Right renal cortex interstitium (tissue), 3 donors: ENCODE measurements at places on chromosomes 3 and 15.

- DNase-seq: no peak
Measured at GRCh38 chr3:174957081-174957480, 97.9 kb downstream of the NAALADL2 start.

GRCh38 chr3:102006812-102007485 lies 157.6 kb downstream of the NFKBIZ start:
- no peak for DNase-seq

- no peak for DNase-seq
Measured at GRCh38 chr3:69710153-69710977, 28.9 kb upstream of the MITF start.

DNA sequence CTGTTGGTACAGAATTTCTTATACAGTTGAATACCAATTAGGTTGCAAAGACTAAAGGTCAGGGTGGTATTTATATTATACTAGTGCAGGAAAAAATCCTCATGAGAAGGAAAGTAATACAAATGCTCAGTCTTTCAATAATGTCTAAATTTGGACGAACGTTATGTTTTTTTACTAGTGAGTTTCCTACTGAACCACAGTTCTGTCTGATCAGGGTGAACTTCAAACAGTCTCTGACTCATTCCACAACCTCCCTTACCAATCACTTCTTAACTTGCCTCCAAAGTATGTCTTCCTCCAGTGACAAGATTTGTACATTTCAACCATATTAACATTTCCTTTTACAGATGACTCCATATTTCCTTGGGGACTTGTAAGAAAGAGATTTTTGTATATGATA lies 3.4 kb downstream of the TMEM212 start:
- DNase-seq: no peak

- no peak for DNase-seq
Measured at GRCh38 chr15:63605816-63606215, 8.6 kb downstream of the FBXL22 start.

DNA sequence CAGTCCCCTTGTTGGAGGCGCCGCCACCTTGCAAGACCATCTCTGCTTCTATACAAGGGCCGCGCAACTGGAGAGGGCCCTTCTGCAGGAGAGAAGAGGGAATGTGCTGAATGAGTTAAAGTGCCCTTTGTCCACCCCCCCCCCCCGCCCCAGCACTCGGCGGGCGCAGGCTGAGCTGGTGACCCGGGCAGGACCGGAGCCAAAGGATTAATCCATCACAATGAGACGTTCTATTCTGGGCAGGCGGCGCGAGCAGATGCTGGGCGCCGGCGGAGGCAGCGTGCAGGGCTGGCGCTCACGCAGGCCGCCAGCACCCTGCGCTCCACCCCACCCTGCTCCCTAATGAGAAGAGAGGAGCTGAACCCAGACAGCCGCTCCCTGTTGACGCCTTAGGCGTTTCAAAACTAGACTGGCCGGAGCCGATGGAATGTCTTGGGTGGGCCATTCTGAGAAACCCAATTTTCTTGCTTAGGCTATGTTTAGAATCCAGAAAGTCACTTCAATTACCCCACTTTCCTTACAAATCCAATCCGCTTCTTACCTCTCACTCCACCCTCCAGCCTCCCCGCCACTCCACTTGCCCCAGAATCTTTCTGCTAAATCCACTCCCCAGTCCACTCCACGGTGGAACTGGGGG lies 32.9 kb downstream of the GJD2 start:
- no peak for DNase-seq

DNA sequence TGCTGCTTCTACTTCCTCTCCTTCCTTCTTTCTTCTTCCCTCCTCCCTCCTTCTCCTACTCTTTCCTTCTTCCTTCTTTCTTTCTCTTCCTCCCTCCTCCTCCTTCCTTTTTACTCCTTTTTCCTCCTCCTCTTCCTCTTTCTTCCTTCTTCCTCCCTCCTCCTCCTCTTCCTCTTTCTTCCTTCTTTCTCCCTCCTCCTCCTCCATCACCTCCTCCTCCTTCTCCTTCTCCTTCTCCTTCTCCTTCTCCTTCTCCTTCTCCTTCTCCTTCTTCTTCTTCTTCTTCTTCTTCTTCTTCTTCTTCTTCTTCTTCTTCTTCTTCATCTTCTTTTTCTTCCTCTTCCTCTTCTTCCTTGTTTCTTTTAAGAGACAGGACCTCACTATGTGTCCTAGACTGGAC lies 224.0 kb downstream of the NR2F2 start:
- DNase-seq: no peak

DNA sequence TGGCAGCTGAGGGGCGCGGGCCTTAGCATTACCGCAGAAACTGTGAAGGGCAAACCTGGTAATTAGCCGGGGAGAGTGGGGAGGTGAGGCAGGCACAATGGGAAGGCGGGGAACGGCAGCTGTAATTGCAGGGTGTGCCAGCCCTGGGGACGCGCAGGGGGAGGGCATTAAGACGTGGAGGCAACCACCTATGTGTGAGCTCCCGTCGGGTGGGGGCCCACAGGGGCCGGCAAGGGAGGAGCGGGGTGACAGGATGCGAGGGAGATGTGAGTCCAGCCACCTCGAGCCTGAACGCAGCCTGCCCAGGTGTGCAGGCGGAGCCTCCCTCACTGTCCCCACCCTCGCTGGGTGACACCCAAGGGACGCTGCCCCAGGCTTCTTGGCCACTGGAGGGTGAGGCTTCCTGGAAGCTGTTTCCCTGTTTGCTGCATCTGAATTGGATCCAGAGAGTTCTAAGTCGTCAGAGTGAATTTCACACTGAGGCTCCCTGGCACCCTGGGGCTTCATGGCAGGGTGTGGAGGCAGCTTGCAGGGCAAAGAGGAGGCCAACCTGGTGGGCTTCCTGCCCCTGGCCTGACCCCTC lies 130.6 kb upstream of the MEF2A start:
- no peak for DNase-seq

- no peak for DNase-seq
Measured at GRCh38 chr15:101303408-101303807, 8.4 kb upstream of the SNRPA1 start.

GRCh38 chr3:24513463-24513862 lies 18.8 kb upstream of the THRB start:
- DNase-seq: no peak

DNA sequence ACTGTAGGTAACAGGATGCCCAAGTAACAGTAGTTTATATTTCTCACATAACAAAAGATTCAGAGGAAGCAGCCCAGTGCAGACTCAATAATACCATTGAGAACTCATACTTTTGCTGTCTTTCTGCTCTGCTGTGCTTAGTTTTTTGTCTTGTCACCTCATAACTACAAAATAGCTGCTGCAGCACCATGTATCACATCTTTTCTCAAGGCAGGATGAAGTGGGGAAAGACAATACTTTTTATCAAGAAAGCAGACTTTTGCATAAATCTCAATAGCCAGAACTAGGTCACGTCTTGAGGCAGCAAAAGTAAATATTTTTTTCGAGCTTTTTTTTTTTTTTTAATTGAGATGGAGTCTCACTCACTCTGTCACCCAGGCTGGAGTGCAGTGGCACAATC lies 39.6 kb upstream of the SYN2 start:
- DNase-seq: no peak

DNA sequence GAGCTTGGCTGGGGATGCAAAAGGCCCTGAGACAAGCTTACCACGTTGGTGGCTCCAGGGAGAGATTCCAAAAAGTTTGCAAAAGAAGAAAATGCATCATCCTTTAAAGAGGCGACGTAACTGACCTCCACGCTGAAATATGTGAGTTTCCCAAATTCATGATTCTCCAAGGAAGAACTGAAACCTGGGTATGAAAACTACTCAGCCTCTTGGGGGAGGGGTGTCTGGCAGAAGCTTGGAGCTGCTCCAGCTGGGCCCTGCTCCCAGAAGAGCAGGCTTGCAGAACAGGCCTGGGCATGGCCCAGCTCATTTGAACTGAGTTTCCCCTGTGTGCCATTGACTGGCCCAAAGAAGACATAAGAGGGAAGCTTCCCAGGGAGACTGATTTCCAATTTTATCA lies 20.5 kb downstream of the CPN2 start:
- DNase-seq: no peak

GRCh38 chr3:31754575-31755278 lies 222.0 kb downstream of the STT3B start:
- no peak for DNase-seq

- DNase-seq: no peak
Measured at GRCh38 chr3:128740621-128741020, 14.6 kb downstream of the RAB7A start.

DNA sequence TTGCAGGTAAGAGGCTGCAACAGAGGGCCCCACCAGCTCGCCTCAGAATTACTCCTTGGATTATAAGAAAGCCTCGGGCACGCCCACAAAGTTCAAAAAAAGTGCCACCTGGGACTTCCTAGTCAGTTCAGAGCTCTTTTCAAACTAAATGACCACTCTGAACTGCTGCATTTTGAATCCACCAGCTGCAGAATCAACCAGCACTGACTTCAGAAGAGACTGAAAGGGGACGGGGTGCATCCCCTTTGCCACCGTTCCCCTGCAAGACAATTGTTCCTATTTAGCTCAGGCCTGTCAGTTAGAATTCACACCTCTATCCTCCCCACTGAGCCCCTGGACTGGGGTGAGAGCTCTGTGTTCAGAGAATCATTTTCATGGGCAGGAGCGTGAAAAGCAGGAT lies 181.4 kb upstream of the GADL1 start:
- DNase-seq: no peak

GRCh38 chr3:184610245-184610871 lies 48.8 kb downstream of the EPHB3 start:
- DNase-seq: no peak

- DNase-seq: no peak
Measured at GRCh38 chr3:194364652-194365434, 4.7 kb downstream of the LRRC15 start.

- DNase-seq: no peak
Measured at GRCh38 chr15:87682527-87682926, 574.0 kb downstream of the NTRK3 start.

DNA sequence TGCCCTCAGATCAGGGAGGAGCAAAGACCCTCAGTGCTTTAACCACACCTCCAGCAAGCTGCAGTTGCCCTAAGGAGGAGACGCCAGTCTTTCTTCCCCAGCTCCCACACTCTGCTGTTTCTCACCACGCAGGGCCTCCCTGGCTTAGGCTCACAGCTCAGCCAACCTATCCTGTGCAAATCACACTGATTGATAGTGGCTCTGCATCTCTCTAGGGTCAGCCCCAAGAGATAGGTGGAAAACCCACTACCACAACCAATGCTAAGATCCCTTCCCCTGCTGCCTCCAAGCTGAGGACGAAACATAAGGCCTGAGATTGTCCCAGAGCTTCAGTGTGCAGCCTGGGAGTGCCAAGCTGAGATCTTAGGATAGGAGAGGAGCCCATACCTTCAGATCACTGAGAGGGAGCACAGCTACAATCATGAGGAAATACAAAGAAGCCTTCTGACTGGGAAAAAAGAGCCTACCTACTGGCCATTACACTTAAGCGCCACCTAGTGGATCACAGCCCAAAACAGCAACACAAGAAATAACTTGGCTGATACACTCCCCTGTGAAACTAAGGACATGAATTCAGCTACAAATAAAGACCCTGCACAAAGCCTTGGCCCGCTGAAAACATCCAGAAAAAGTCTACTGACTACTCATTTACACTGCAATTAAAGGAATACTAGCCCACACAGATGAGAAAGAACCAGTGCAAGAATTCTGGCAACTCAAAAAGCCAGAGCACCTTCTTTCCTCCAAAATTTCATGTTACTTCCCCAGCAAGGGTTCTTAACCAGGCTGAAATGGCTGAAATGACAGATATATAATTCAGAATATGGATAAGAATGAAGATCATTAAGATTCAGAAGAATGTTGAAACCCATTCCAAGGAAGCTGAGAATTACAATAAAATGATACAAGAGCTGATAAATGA lies 271.5 kb upstream of the DCBLD2 start:
- peak; percentile 19 for DNase-seq

DNA sequence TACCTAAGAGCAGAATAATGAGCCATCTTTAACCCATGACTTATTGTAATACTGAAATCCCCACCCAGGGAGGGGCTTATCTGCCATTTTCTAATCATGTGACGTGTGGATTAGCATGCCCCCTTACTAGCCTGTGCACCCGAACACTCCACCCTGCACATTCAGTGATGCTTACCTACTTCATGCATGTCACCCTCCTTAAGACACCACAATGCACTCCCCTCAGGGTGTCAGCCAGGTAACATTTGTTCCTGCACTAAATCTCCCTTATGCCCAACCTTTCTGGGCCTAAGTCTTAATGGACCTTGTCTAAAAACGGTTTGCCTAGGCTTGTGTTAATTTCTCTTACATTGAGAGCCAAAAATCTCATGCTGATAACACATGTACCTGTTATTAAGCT lies 336.6 kb downstream of the OCA2 start:
- DNase-seq: no peak

GRCh38 chr15:68991723-68992122 lies 22.8 kb upstream of the NOX5 start:
- DNase-seq: peak; percentile 21

DNA sequence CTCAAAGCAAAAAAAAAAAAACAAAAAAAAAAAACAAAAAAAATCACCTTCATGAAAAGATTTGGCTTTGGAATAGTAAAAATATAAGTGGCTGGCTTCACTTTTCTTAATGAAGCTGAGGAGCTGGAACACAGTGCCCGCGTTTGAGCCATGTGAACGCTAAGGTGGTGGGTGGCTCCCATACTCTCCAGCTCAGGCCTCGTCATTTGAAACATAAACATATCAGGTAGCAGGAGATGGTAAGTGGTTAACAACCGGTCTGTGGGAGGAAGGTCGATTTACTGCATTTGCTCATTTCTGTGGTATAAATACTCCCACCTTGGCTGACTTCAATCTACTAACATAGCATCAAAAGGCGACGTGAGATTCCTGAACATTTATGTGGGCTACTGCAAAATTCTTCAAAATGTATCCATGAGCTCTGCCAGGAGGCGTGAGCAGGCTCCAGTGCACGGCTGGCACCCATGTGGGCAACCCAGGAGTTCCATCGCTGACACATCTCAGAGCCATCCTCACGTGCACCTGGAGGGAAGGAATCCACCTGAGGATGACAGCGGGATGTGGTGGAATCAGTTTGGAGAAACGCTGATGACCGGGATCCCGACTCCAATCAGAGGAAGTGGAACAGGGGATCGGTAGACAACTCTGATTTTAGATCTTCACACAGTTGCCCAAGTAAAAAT lies 157.6 kb downstream of the ATP10A start:
- peak; percentile 31 for DNase-seq

DNA sequence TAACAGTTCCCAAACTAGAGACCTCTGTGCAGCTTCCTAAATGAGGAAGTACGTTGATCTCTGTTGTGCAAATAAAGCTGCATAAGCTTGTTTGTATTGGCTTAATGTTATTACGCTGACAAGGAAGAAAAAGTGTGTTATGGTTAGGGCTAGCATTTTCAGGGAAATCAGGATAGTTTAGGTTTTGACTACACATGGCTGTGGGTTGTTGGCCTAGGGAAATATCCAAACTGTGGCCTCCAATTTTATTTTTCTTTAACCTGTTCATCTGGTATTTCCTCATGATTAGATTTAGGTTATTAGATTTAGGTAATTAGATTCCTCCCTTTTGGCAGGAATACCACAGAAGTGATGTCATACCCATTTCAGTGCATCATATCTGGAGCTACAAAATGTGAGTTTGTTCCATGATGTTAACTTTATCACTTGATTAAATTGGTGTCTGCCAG lies 8.7 kb upstream of the MCCC1 start:
- no peak for DNase-seq
